SHP77 treated with DMSO at 0.1 percent for 48 hours (cell line): ENCODE measurements at places on chromosomes 7 and 10.

DNA sequence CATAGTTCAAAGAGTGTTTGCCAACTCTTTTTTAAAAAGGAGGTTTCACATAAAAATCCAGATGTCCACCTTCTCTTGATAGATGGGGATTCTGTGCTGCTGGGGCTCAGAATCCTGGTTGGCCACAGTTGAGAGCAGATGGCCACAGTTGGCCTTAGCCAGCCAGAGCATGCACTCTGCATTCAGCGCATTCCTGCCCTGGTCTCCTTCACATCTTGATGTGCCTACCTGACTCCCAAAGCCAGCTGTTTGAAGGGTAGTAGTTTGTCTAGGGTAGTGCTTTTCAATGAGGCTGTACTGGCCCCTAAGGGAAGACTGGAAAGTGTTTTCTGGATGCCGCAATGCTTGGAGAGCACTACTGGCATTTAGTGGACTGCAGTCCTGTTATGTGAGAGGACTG lies 208.1 kb upstream of the HDAC9 start:
- no peak for DNase-seq

GRCh38 chr10:23337616-23338015 lies 7.0 kb downstream of the C10orf67 start:
- no peak for DNase-seq

- DNase-seq: no peak
Observed at GRCh38 chr7:107381453-107381852, 88.4 kb upstream of the GPR22 start.

- peak; percentile 31 for DNase-seq
Observed at GRCh38 chr7:127585044-127585953, at the start of gene GCC1. GCC1 (minus strand) TSS chr7:127585596; CDS start chr7:127585182, 414 bp downstream.

GRCh38 chr10:70052462-70053217 lies at the start of gene MACROH2A2:
MACROH2A2 (plus strand) TSS chr10:70052846; CDS start chr10:70075659, 22,813 bp downstream.
- no peak for DNase-seq

DNA sequence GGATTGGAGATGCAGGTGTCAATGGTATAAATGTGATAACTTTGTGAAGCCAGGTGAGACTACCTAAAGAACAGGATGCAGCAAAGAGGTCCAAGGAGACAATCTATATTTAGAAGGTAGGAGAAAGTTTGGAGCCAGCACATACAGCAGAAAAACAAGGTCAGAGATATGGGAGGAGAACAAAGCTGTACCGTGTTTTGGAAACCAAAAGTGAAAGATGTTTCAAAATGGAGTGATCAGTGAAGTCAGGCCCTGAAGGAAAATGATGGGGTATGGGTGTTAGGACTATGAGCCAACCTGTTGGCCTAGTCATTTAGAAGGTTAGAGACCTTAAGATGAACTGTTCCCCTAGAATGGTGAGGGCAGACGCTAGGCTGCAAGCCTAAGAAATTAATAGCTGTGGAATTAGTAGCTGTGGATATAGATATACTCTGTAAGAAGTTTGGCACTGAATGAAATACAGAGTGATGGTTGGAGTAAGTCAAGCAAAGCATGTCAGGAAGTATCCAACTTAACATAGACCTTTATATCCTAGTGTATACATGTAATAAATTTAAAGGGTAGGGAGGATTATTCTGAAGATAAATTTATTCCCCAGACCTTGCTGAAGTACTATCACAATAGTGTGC lies 149.8 kb upstream of the WNT16 start:
- no peak for DNase-seq

DNA sequence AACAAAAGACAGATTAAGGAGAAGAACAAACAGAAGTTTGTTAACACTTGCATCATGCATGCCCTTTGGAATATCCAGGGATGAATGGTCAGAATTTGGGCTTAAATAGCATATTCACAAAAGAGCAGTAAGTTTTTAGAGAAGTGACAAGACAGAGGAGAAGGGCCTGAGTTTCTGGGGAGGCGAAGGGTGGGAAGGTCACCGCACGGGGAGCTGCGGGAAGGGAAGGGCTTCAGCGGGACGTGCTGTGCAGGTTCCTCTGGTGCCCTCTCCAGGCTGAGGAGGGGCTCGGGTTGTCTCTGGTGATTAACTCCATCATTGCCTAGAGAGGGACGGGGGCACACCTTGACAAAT lies 10.4 kb upstream of the ZNF22 start:
- no peak for DNase-seq

DNA sequence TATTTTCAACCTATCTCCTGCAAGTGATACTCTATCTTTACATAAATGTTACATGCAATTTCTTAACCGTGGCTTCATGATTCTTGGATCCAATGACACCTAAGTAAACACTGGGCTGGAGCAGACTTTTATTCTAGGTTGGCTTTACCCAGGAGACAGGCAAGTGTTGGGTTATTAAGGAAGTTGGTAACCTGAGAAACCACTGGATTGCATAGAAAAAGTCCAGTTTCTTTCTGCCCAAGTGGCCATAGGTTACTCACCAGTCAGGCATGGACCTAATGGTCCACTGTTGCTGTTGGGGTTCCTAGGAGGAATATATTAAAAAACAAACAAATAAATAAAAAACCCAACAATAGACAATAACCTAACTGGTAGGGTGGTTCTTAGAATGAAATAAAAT lies 112.8 kb downstream of the SEMA3D start:
- no peak for DNase-seq

- DNase-seq: no peak
Observed at GRCh38 chr10:15370212-15370855, 755 bp downstream of the FAM171A1 start.

DNA sequence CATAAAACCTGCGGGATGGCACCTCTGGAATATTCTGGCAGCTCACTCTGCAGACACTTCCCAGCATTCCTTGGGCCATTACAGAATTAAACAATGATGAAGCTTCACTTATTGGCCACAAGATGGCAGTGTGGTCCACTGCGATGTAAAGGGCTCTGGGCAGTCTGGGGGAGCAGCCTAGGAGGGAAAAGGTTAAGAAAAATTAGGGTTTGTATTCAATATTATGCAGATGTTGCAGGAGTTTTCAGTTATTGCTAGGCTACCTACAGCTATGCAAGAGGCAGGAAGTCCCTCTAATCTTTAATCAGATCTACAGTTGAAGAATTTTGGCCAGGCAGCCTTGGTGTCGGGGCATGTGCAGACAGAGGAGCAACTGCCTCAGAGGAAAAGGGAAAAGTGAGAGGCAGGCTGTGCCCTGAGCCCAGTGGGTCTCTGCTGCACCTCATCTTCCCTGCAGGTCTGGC lies 233.2 kb upstream of the PRSS1 start:
- peak; percentile 35 for DNase-seq

DNA sequence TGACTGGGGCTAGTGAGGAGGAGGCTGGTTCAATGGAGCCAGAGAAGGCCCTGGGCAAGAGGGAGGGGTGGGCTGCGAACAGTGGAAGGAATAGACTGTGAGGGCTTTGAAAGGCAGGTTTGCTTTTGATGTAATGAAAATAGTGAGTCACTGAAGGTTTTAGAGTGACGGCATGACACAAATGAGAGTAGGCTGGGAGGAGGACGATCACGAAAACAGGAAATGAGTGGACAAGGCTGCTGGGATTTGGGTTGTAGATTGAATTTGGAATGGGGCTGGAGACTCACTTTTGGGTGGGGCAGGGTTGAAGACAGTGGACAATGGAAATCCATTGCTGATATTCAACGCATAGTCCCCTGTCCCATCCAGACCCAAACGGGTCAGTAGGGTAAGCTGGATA lies 139.6 kb downstream of the CDH23 start:
- DNase-seq: no peak

DNA sequence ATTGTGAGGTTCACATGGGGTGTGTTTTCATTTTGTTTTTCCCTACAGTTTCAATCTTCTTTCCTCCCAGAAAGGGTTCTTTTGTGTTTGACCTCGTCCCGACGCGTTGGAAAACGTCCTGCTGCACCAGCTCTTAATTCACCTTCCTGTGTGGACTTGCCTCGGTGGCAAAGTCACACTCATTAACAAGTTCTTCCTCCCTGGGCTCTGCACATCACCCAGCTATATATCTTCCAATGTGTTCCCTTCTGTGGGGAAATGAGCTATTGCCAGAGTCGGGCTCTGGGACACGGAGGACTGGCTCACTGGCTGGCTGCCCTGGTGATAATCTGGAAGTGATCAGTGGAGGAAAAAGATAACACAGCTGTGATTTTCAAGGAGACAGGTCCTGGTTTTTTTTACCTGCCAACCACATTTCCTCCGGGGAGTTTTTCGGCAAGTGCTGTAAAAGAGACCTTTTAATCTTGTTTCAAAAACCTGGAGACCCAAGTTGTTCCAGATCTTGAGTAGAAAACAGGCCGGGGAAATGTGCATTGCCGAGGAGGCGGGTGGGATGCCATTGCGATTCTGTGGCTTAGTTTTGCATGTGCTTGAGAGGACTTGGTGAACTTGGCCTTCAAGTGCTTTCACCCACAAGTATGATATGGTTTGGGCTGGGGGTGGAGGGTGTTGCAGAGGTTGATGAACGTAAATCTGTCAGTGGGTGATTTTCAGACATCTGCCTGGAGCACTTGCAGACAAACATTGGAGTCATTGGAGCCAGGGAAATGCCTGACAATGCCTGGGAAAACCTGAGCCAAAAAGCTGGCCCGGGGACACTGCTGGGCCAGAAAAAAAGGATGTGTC lies 96.5 kb upstream of the CREB5 start:
- no peak for DNase-seq

GRCh38 chr7:98771941-98772603 lies 97.7 kb downstream of the TMEM130 start:
- no peak for DNase-seq

DNA sequence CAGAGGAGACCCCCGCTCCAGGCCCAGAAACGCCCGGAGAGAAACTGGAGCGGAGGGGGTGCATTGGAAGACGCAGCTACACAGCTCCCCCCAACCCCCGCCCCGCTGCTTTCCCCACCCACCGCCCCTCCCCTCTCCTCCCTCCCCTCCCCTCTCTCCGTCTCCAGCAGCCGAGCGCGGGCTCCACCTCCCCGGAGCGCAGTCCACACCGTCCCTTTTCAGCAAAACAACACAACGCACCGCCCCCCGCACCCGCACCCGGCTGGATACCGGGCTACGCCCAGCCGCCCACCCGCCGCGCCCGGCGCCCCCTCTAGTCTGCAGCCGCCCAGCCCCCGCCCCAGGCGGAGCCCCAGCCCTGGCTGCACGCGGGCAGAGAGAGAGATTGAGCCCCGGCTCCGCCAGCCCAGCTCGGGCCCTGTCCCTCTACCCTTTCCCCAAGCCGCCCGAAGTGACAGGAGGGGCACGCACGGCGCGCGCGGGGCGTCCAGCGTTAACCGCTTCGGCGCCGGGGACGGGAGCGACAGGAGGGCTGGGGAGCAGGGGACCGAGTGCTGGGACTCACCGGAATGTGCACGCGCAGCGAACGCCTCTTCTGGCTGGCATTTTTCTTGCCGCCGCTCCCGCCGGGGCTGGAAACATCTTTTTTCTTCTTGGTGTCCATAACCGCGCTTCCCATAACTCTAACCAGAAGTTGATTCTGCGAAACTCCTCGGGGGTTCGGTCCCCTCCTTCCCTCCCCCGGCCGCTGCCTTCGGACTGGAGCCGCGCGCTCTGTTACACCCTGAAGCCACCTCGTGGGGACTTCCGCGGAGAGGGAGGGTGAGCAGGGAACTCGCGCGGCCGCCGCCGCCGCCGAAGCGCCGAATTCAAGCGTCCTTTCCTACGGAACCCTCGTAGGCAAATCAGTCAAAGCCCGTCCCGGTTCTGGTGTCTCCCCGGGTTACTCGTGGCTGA lies 695 bp downstream of the PRKAG2 start:
- DNase-seq: no peak

DNA sequence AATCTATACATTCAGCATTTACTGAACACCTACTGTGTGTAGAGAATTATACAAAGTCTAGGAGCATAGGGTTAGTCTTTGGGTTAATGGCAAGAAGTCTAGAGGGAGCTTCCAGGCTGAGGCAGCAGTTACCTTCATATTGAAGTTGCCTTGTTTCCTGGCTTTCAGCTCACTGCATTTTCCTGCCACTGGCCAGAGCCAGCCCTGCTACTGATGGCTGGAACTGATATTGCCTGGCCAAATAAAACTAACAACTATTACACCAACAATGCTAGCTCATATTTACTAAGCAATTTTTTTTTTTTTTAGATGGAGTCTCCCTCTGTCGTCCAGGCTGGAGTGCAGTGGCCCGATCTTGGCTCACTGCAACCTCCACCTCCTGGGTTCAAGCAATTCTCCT lies 165.7 kb upstream of the ITGB1 start:
- no peak for DNase-seq

- no peak for DNase-seq
Observed at GRCh38 chr10:69620625-69621024, 9.4 kb upstream of the FAM241B start.

- no peak for DNase-seq
Observed at GRCh38 chr7:144941127-144941526, 105.3 kb upstream of the TPK1 start.

GRCh38 chr7:50348469-50349162 lies 44.1 kb downstream of the IKZF1 start:
- no peak for DNase-seq

DNA sequence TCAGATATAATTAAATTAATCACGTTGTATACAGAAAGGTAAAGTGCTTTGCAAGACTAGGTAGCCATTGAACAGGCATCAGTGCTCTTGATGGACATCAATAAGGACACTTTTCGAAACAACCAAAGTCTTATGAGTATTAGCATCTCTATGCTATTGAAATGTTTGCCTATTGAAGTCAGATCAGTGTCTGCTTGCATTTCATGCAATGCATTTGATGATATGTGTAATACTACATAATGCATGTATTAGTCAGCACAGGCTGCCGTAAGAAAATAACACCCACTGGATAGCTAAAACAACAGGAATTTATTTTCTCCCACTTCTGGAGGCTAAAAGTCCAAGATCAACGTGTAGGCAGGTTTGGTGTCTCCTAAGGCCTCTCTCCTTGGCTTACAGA lies 209.3 kb upstream of the PLXDC2 start:
- DNase-seq: no peak

DNA sequence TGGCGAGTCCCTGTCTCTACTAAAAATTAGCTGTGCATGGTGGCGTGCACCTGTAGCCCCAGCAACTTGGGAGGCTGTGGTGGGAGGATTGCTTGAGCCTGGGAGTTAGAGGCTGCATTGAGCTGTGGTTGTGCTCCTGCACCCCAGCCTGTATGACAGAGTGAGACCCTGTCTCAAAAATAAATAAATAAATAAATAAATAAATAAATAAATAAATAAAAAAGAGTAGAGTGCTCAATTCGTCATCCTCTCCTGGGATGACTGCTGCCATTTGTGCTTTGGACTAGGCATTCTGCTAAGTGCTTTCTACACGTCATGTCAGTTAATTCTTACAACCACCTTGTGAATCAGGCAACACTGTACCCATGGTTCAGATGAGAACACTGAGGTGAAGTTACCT lies 130.6 kb downstream of the DOCK1 start:
- DNase-seq: no peak

- DNase-seq: no peak
Observed at GRCh38 chr7:66267249-66267648, 62.1 kb downstream of the TPST1 start.
